ENCODE measurements at places on chromosomes 4 and X. TPM values are rescaled to one million over a fixed set of nuclear protein-coding genes. Genes with fewer than 3 reads are reported as not detected.

Gene APELA
- 0.31 TPM for total RNA-seq

Gene AKAP4
- total RNA-seq = not detected

Gene FANCB
- 11.6 TPM for total RNA-seq

Gene AVPR2
- total RNA-seq = not detected

Gene PPARGC1A
- 8.5 TPM for total RNA-seq

Gene SUPT20HL2
- total RNA-seq = not detected

Gene PRR32
- not detected for total RNA-seq

Gene UGT8
- 5.9 TPM for total RNA-seq

Gene OSTC
- total RNA-seq = 40.4 TPM

Gene CHM
- 52.9 TPM for total RNA-seq

Gene GRIPAP1
- total RNA-seq = 49.8 TPM

Gene ATP5ME
- total RNA-seq = 86.1 TPM

Gene MAMLD1
- 5.6 TPM for total RNA-seq

Gene DCAF4L1
- total RNA-seq = 0.31 TPM

Gene MUC7
- total RNA-seq = not detected

Gene NLRP2B
- total RNA-seq = 0.31 TPM

Gene G6PD
- 32.9 TPM for total RNA-seq

Gene BMPR1B
- 8.5 TPM for total RNA-seq

Gene DCUN1D4
- total RNA-seq = 111 TPM

Gene GAB3
- total RNA-seq = 0.94 TPM

All from parietal lobe (tissue), 2 donors.